Activated T-helper 1 cell treated with anti-CD3 and anti-CD28 coated beads, Interleukin-12 subunit alpha, Interleukin-12 subunit beta, Interleukin-2, Interleukin-4 antibody, amounts not matched to agents 30 ng/mL and 10 ng/mL and 1 ng/mL, durations not matched to agents 14 hours and 24 hours and 36 hours (primary cell): ENCODE measurements at places on chromosomes 16 and 17. TPM values are rescaled to one million over a fixed set of nuclear protein-coding genes. Genes with fewer than 3 reads are reported as not detected.
A peak's percentile ranks its signal among the peaks of the same experiment; 100 is the strongest.

FBXW10 gene
- 0.07 TPM in 1 of 2 replicates, not detected in the other for total RNA-seq

MPO gene
- total RNA-seq: not detected in 2 replicates

OR4D1 gene
- 0.10 and 0.26 TPM in 2 replicates for total RNA-seq

HBQ1 gene
- total RNA-seq: 0.54 and 0.88 TPM in 2 replicates

SLC2A4 gene
- 0.17 and 0.31 TPM in 2 replicates for total RNA-seq

MT3 gene
- total RNA-seq: 1.9 and 2.7 TPM in 2 replicates

ABCC6 gene
- not detected in 2 replicates for total RNA-seq

GRCh38 chr17:27389542-27390140, 66.6 kb upstream of the KSR1 start:
- no peak for DNase-seq
- H3K36me3 ChIP-seq: no peaks in the 10 kb centered on the region
- H3K4me1 ChIP-seq: no peaks in the 10 kb centered on the region

DNA sequence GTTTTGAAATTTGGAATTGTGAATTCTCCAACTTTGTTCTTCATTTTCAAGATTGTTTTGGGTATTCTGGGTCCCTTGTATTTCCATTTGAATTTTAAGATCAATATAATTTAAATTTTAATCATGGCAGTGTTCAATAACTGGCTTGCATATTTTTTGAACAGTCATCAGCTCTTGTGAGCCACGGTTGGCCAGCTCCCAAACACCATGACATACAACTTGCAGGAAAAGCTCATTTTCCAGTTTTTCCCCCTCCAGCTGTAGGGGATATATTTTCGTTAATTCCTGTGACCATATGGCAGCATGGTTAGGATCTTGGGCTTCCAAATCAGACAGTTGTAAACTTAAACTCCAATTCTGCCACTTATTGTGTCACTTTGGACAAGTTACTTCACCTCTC, 690.1 kb downstream of the WWOX start:
- peaks cover 51% of the 10 kb centered on the region for H3K4me1 ChIP-seq
- no peak overlapping the region for H3K27ac ChIP-seq
- no peaks in the 10 kb centered on the region for H3K27me3 ChIP-seq
- DNase-seq: no peak
- peaks cover 3% of the 10 kb centered on the region for H3K36me3 ChIP-seq

- H3K4me1 ChIP-seq: peaks cover 76% of the 10 kb centered on the region
- peaks cover 24% of the 10 kb centered on the region for H3K36me3 ChIP-seq
- no peak for DNase-seq
- no peaks in the 10 kb centered on the region for H3K27me3 ChIP-seq
These were observed 38.2 kb downstream of the KSR1 start for GRCh38 chr17:27494192-27495091.

DNA sequence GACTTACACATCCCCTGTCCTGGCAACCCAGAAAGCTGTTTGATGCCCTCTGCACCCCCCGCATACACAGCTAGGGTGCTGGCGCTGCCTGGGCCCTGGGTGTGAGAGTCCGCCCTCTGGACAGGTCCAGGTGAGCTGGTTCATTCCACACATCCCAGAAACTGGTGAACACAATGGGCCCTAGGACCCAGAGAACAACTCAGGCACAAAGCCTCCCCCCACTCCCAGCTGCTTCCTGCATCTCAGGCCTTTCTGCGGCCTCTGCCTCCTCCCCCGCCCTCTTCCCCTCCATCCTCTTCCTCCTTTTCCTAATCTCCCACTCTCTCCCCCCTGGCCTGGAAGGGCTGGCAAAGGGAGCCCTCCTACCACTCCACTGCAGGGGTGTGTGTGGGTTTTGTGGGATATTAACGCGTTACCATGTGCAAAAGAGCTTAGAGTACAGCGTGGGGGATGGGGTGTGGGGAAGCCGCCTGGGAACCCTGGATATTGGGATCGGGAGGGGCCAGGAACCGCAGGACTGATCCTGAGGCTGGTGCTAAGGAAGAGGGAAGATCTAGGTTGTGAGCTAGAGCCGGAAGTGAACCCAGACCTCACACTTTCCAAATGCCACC, 1.6 kb upstream of the PPP1R9B start:
- H3K36me3 ChIP-seq: peaks cover 12% of the 10 kb centered on the region
- H3K27ac ChIP-seq: peak overlapping the region; percentile 95

- peaks cover 53% of the 10 kb centered on the region for H3K4me1 ChIP-seq
- H3K4me3 ChIP-seq: peak overlapping the region; percentile 53
- H3K27ac ChIP-seq: peak overlapping the region; percentile 84
- peaks cover 23% of the 10 kb centered on the region for H3K36me3 ChIP-seq
- DNase-seq: peak; percentile 24
- H3K27me3 ChIP-seq: no peaks in the 10 kb centered on the region
These were observed 7.4 kb downstream of the CMIP start for GRCh38 chr16:81451753-81452680.

- peaks cover 64% of the 10 kb centered on the region for H3K4me1 ChIP-seq
- peak overlapping the region; percentile 57 for H3K4me3 ChIP-seq
- DNase-seq: no peak
- H3K27ac ChIP-seq: peak overlapping the region; percentile 89
These were observed 17.3 kb downstream of the SOCS3 start for GRCh38 chr17:78342449-78343186.

DNA sequence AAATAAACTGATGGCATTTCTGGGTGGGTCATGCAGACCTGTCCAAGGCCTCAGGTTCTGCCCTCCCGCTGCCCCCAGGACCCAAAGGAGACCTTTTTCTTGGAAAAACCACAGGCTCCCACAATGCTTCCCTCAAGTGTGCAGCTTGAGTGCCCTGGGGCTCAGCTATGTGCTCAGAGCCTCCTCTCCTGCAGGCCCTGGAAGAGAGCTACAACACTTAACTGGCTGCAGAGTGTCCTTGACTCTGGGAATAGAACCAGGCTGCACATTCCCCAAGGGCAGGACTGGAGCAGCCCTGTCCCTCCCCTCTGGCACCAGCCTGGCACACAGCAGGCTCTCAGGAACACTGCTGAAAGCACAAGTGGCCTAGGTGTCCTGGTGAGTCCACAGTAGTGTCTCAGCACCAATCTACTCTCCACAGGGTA, 4.8 kb upstream of the SREBF1 start:
- peaks cover 39% of the 10 kb centered on the region for H3K4me1 ChIP-seq
- H3K27me3 ChIP-seq: no peaks in the 10 kb centered on the region
- H3K36me3 ChIP-seq: no peaks in the 10 kb centered on the region
- no peak overlapping the region for H3K27ac ChIP-seq

- H3K27ac ChIP-seq: no peak overlapping the region
- H3K27me3 ChIP-seq: peaks cover 64% of the 10 kb centered on the region
- no peak for DNase-seq
- no peaks in the 10 kb centered on the region for H3K4me1 ChIP-seq
- H3K4me3 ChIP-seq: no peak overlapping the region
These were observed 6.2 kb upstream of the MPHOSPH6 start for GRCh38 chr16:82176204-82176603.

DNA sequence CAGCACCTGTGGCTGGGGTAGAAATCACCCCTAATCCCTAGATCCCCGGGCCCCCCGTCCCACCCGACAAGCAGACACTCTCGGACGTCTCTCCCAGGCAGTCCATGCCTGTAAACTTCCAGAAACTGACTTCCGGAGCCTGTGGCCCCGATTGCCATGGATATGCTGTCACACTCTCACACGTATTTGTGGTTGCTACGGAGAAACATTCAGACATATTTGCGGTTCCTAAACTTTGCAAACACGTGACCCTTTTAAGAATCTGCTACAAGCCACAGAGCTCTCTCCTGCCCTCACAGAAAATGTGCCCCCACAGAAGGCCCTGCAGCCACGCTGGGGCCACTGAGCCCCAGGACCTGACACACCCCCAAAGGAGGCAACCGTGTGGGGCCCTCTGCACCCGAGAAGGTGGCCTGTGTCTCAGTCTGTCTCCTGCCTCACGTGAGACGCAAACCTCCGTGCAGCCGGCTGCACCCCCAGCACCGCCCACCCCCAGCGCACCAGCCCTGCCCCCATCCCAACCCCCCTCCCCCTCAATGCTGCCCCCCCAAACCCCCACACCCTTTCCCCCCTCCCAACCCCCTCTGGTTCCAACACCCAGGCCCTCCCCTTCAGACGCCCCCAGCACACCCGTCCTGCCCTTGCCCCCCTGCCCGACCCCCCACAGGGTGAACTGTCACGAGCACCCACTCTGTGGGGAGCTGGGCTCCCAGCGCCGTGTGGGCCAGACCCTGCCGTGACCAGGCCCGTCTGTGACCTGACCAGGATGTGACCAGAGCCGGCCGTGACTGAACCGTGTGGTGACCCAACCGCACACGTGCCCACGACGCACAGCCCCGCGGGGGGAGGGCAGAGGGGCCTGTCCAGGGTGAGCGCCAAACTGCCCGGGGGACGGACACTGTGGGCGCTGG, 66.3 kb upstream of the METRNL start:
- no peak overlapping the region for H3K4me3 ChIP-seq
- no peak for DNase-seq
- H3K4me1 ChIP-seq: no peaks in the 10 kb centered on the region

GRCh38 chr16:89243664-89244063, 26.2 kb downstream of the ZNF778 start:
- DNase-seq: no peak
- peak overlapping the region; percentile 22 for H3K4me3 ChIP-seq
- peaks cover 8% of the 10 kb centered on the region for H3K4me1 ChIP-seq

- peaks cover 59% of the 10 kb centered on the region for H3K4me1 ChIP-seq
- peaks cover 4% of the 10 kb centered on the region for H3K36me3 ChIP-seq
- H3K27ac ChIP-seq: no peak overlapping the region
- H3K27me3 ChIP-seq: no peaks in the 10 kb centered on the region
These were observed 14.2 kb upstream of the SEC14L1 start for GRCh38 chr17:77126519-77126918.

DNA sequence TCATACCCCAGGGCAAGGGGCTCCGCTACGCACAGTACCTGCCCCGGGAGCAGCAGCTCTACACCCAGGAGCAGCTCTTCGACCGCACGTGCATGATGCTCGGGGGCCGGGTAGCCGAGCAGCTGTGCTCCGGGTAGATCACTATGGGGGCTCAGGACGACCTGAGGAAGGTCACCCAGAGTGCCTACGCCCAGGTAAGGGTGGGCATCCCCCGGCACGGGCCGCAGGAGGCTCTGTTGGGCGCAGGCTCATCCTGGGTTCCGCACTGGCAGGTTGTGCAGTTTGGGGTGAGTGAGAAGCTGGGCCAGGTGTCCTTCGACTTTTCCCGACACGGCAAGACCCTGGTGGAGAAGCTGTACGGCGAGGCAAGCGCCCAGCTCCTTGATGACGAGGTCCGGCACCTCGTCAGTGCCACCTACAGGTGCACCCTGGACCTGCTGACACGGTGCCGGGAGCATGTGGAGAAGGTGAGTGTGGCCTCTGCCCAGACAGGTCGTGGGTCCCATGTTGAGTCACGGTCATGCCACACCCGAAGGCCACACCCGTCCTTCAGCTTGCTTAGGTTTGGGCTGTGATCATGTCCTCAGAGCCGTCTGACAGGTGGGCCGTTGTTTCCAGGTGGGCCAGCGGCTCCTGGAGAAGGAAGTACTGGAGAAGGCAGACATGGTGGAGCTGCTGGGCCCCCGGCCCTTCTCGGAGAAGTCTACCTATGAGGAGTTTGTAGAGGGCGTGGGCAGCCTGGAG, 19.3 kb downstream of the DBNDD1 start:
- DNase-seq: no peak
- H3K27ac ChIP-seq: no peak overlapping the region
- H3K4me3 ChIP-seq: no peak overlapping the region
- peaks cover 6% of the 10 kb centered on the region for H3K27me3 ChIP-seq
- H3K4me1 ChIP-seq: peaks cover under 1% of the 10 kb centered on the region
- peaks cover 24% of the 10 kb centered on the region for H3K36me3 ChIP-seq

DNA sequence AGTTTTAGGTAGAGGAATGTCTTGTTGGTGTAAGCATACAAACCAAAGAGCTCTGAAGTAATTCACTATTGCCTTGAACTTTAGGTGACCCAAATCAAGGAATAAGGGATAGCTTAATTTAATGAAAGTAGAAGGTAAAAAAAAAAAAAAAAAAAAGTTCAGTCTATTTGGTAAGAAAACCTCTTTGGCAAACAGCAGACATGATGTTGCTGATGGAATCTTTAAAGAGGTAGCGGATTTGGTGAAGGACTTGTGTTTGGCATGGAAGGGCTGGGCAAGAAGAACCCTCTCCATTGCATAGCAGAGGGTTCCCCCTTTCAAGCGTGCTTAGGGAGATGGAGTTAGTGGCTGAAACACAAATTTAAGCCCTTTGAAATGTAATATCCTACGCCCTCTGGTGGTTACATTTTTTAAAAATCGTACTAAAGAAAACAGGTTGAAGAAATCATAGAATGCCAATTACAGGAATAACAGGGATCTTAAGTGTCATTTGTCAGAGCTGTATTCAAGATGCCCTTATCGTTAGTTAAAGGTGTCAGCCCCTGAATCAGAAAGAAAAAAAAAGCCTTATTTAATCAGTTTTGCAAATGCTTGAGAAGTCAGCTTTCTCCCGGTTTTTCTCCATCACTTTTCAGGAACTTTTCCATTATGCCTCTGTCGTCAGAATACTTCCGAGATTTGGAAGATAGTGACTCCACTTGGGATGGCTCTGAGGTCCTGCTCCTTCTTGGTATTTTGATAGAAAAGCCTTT, 383.1 kb downstream of the KCNJ2 start:
- no peak for DNase-seq
- H3K27me3 ChIP-seq: no peaks in the 10 kb centered on the region
- no peak overlapping the region for H3K4me3 ChIP-seq
- no peak overlapping the region for H3K27ac ChIP-seq

- peak; percentile 63 for DNase-seq
- H3K4me1 ChIP-seq: peaks cover 50% of the 10 kb centered on the region
- H3K4me3 ChIP-seq: peak within 1 kb of the TSS; percentile 87
- H3K27ac ChIP-seq: peak within 1 kb of the TSS; percentile 83
- peaks cover 11% of the 10 kb centered on the region for H3K36me3 ChIP-seq
These were observed at the start of gene TNFSF12 for GRCh38 chr17:7548585-7549400. TSS of gene TNFSF12 (plus strand) at chr17:7549058. CDS start at chr17:7549154, 96 bp downstream.

GRCh38 chr17:8185582-8186445, 4.2 kb downstream of the BORCS6 start:
- H3K27ac ChIP-seq: no peak overlapping the region
- peak; percentile 82 for DNase-seq
- H3K27me3 ChIP-seq: peaks cover 5% of the 10 kb centered on the region
- H3K36me3 ChIP-seq: no peaks in the 10 kb centered on the region
- no peak overlapping the region for H3K4me3 ChIP-seq
- peaks cover 24% of the 10 kb centered on the region for H3K4me1 ChIP-seq

- no peaks in the 10 kb centered on the region for H3K4me1 ChIP-seq
- DNase-seq: no peak
- H3K36me3 ChIP-seq: peaks cover 1% of the 10 kb centered on the region
- no peaks in the 10 kb centered on the region for H3K27me3 ChIP-seq
- H3K27ac ChIP-seq: no peak overlapping the region
These were observed 133.2 kb upstream of the HS3ST3A1 start for GRCh38 chr17:13734880-13735279.

DNA sequence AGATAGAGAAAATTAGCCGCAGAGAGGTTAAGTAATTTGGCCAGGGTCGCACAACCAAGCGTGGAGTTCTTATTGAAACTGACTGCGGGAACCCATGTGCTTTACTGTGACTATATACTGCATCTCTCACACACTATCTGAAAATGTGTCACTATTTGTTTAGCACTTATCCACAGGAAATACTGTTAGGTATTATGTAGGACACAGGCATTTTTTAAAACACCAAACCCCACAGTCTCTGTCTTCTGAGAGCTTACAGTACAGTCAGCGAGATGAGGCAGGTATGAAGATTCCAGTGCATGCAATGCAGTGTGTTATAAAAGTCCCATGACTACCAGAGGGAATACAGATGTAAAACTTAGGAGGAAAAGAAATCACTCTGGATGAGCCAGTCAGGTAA, 11.3 kb downstream of the RBL2 start:
- peak overlapping the region; percentile 23 for H3K4me3 ChIP-seq
- H3K4me1 ChIP-seq: peaks cover 27% of the 10 kb centered on the region
- no peak for DNase-seq
- H3K27ac ChIP-seq: peak overlapping the region; percentile 36
- peaks cover 55% of the 10 kb centered on the region for H3K36me3 ChIP-seq
